ENCODE measurements at places on chromosomes 12 and 14.

- no peak for DNase-seq
Observed at GRCh38 chr12:68766646-68767045, 20.7 kb downstream of the SLC35E3 start.

GRCh38 chr14:33309106-33309505 lies 370.4 kb downstream of the NPAS3 start:
- no peak for DNase-seq

DNA sequence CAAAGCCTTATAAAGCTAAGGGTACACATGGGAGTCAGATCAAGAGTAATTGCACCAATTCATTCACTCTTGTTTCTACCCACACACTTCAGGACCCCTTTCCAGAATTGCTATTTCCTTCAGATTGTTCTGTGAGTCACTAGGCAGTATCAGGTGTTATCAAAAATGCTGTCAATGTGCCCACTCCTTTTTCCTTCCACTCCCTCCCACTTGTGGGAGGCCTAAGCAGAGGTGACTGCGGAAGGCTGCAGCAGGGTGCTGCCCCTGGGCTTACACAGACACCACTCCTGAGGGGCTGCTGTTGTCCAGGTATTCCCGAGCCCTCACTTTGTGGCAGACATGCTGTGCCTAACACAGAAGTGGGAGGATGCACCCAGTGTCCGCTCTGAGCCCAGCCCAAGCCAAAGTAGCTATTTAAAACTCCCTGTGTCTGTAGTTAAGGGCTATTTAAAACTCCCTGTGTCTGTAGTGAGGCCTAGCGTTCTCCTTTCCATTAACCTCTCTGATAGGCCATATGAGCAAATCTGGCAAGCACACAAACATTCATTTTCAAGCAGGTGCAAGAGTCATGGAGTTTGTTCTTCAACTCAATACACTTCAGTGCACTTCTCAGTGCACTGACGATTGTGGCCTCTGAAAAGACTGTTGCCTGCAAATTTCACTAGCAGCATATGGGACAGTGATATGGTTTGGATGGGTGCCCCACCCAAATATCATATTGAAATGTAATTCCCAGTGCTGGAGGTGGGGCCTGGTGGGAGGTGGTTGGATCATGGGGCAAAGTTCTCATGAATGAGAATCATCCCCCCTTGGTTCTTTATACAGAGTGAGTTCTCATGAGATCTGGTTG lies 117.8 kb downstream of the PHLDA1 start:
- no peak for DNase-seq

GRCh38 chr12:123949770-123950165 lies 22.9 kb downstream of the CCDC92 start:
- no peak for DNase-seq

DNA sequence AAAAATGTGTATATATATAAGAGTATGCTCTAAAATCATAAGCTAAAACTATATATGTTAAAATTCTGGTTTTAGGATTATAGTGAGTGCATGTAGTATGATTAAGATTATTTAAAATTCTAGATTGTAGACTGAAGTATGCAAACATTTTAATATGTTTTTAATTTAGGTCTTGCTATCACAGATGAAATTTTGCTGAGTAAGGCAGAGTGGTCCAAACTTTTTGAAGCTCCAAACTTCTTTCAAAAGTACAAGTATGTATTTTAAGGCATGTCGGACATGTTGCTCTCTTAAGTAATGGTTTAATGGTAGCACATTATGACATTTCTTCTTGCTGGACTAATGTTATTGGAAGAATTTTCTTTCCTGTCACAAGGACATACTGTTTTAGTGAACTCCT lies 34.6 kb downstream of the PAPOLA start:
- DNase-seq = no peak
